Stimulated activated CD8-positive, alpha-beta memory T cell treated with anti-CD3 and anti-CD28 coated beads, Interleukin-2, amount 100 ng/mL, for 1 hour (primary cell): ENCODE measurements at places on chromosomes 2 and 18.

DNA sequence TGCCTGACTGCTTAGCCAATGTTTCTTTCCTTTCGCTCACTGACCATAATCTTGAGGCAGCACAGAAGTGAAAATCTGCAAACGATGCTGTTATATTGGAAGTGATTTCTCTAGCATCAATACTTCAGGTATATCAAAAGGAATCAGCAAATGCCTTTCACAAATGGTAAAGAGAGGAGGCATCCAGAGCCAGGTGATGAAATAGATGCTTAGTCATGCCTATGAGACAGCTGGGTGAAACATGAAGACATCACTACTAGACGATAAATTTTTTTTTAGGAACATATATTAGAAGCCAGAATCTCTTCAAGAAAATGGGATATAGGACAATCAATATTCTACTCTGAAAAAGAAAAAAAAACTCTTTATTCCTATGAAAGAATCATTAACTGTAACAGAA is 249.2 kb upstream of the SLC39A10 start:
- DNase-seq = no peak

GRCh38 chr18:48470484-48471180 is 61.4 kb upstream of the ZBTB7C start:
- no peak for DNase-seq

GRCh38 chr2:56047136-56047535 is 123.6 kb upstream of the EFEMP1 start:
- DNase-seq = no peak

DNA sequence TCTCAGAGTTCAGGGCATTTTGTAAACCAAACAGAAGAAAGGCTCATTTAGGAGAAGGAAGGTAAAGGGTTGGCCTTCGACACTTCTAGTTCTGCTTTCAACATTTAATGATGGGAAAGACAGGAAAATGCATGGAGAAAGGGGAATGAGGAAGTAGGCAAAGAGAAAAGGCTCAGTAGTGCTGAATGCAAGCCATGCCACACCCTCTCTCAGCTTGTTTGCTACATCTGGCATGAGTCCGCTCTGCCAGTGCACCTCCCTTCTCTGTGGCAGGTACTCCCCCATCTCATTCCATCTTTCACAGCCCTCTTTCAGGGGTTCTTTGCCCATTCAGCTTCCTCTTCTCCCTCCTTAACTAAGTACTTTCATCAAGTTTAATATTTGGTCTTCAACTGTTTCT is 120.9 kb upstream of the ITGB6 start:
- no peak for DNase-seq

DNA sequence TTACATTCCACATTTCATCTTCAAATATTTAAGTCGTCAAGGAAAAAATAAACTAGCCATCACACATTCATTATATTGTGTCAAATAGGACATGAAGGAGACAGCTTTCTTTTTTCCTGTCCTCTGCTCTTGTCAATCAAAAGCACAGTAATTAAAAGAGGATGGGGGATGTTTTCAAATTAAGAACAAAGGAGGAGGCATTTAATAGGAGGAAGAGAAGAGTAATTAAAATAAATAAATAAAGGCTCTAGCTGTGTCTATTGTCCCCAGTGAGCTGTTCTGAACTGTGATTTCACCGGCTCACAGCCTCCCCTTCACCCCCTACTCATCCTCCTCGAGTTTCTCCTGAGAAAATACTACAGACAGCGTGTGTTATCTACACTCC is 1377.1 kb upstream of the PIK3C3 start:
- no peak for DNase-seq

GRCh38 chr2:112566104-112566503 is 18.3 kb upstream of the CHCHD5 start:
- DNase-seq = no peak

DNA sequence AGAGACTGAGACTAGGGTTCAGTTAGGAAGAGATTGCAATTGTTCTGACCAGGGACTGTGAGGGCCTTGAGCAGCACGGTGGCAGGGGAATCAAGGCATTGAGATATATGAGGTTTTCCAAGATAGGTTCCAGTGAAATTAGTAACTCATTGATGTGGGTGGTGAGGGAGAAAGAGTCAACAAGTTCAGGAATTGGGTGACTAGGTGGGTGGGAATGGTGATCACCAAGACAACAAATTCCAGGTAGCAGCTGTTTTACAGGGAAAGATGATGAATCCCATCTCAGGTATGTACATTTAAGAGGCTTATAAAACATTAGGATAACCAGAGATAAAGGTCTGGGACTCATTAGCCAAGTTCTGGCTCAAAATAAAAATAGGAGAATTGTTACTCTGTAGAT is 251.5 kb upstream of the MGAT5 start:
- DNase-seq = no peak

GRCh38 chr18:34281722-34282121 is 57.0 kb upstream of the NOL4 start:
- DNase-seq = no peak

DNA sequence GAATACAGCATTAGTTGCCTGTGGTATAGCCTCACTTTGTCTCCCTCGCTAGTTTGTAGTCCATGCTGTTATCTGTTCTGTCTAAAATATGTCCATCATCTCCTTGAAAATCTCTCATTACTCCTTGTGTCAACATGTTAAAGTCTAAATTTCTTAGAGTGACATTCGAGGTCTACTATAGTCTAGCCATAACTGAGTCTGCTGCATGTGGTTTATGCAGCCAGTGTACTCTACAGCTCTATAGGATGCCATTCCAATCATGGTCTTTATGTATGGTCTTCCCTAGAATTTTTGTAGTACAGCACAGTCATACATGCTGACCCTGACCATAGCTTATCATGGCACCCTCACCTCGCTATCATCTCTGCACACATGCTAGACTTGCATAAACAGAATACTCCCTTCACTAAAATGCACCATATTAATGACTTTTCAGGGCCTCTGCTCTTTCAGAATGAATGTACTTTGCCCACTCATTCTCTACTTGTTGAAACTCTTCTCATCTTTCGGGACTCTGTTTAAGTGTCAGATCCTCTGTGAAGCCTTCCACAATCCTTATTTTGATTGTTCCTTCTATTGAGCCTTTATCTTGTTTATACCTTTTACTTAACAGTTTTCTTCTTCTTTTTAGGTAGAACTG is 12.8 kb downstream of the TANK start:
- DNase-seq = no peak

GRCh38 chr18:22822024-22822423 is 111.1 kb upstream of the RBBP8 start:
- no peak for DNase-seq

GRCh38 chr2:10235099-10235908 is 67.4 kb upstream of the HPCAL1 start:
- no peak for DNase-seq

- no peak for DNase-seq
Observed at GRCh38 chr2:96103761-96104486, 12.4 kb downstream of the ADRA2B start.

DNA sequence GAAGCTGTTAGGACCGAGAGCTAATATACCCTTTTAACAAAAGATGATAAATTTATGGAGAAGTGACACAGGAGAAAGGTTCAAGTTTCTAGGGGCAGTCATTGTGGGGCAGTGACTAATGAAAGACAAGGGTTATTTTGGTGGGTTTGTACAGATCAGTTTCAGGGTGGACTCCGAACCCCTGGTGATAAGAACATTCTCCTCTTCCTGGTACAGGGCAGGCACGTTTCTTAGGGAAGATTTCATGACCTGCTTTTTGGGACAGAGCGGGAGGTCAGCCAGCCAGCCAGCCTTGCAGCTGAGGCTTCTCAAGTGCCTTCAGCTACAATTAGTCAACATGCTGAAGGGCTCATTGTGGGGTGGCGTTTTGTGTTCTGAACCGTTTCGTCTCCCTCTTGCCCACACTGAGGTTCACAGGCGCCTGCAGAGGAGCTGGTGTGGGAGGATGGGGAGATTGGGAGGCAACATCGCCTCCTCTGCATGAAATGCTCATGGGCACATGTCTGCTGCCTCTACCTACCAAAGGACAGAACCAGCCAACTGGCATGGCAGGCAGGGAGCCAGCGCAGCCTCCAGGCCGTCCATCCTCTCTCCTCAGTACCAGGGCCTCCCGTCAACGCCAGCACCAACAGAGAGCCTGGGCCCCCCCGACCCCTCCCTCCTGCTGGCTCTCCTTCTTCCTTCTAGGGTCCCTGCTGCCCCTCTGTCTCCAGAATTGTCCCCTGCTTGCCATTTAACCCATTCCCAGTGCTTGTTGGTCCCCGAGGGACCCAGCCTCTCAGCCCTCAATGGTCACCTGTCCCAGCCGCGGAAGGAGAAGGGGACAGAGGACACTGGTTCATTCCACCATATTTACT is 9.6 kb downstream of the CHMP1B start:
- no peak for DNase-seq

- no peak for DNase-seq
Observed at GRCh38 chr18:59606193-59607077, 90.8 kb downstream of the CCBE1 start.

GRCh38 chr2:33250417-33251029 is 225.9 kb upstream of the RASGRP3 start:
- DNase-seq = no peak

DNA sequence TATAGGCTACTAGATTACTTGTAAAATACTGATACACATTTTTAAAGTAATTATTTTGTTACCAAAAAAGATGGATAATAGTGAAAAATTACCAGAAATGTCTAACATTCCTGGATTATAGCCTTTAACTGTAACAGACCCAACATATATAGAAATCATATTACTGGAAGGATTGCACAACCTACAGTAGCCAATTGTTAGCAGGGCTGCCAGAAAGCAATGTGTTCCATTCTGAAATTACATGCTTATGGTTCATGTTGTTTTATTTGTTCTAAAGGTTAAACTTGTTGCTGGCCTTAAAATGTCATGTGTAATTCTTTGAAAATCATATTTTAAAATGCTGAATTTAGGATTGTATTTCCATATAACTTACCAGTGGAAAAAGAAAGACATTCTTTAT is 793.6 kb upstream of the ACVR2A start:
- DNase-seq = no peak

DNA sequence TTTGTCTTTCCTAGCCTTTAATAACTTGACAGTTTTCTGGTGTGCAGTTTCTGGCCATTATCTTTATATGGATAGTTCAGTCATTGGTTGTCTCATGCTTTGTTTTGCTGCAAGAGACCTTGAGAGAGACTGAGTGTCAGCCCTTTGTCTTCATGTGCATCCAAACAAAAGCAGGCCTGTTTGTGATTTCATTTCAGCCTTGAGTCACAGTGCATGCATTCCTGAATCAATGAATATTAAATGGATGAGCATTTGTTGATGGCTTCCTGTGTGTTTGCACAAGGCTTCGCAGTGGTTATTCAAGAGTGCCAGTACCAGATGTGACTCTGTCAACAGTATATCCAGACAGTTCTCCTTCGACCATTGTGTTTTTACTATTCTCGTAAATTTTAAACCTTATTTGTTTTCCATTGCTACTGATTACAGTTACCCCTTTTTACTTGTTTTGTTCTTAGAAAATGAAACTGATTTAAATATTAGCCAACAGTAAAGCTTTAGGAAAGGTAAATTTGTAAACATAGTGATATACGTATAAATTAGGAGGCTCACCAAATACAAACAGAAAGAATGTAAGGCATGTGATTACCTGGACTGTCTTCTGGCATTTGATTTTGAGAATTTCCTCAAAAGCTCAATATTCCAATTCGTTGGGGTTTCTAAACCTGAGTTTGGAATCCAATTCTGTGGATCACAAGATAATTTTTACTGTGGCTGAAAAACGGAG is 319.8 kb downstream of the CTNNA2 start:
- DNase-seq = no peak

- no peak for DNase-seq
Observed at GRCh38 chr2:111941531-111941930, 43.1 kb downstream of the MERTK start.

DNA sequence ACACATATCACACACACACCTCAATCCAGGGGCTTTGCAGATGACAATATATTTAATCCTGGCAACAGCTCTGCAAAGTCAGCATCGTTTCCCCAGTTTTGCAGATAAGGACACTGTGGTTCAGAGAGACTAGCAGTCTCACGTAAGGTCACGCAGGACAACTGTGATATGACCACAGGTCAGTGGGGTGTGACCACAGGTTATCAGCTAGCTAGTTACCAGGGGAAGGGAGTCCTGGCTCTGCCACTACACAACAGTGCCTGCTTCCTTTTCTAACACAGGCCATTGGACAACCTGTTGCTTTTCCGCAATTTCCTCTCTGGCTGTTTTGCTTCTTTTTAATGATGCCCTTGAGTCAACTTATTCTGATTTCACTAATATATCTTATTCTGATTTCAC is 33.3 kb downstream of the RBMS1 start:
- no peak for DNase-seq
